ENCODE measurements at places on chromosomes 6 and 20. TPM values are rescaled to one million over a fixed set of nuclear protein-coding genes. Genes with fewer than 3 reads are reported as not detected.

DNA sequence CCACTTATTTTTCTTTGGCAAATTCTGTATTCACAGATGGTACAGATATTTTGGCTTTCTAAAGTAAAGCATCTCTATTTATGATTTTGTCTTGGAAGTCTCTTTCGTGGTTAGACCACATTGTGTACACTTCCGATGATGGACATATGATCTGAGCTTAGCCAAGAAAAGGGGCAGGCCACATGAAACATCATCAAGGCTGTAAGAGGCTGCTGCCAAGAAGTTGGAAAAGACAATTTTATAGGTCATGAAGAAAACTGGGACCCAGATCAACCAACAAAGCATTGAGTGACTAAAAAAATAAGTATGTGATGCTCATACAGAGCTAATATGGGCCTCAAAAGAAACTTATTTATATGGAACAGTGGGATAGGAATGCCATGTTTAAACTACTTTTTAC lies 266.4 kb downstream of the HAO1 start:
- no peak for DNase-seq

OLIG3 gene
- total RNA-seq: not detected

DNA sequence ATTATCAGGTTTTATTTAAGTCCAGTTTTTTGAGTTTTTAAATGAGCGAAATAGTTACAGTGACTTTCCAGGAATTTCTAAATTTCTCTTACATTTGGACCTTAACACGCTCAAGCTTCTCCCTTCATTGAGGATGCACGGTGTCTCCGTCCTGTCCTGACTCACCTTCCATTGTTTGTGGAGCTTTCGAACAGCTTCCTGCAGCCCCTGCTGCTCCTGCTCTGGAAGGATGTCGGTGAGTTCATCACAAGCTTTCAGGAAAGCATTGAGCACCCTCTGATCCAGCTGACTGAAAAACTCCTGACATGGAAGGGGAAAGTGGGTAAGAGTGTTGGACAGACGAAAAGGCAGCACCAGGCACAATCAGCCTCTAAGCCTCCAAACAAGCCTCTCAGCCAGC lies 183.7 kb downstream of the SYNE1 start:
- DNase-seq: no peak

ALDH8A1 gene
- 0.08 TPM for total RNA-seq

MMP24 gene
- total RNA-seq: 0.25 TPM

C2 gene
- total RNA-seq: 9.7 TPM

- DNase-seq: no peak
Measured at GRCh38 chr6:38134704-38135088, 315.2 kb downstream of the ZFAND3 start.

DNA sequence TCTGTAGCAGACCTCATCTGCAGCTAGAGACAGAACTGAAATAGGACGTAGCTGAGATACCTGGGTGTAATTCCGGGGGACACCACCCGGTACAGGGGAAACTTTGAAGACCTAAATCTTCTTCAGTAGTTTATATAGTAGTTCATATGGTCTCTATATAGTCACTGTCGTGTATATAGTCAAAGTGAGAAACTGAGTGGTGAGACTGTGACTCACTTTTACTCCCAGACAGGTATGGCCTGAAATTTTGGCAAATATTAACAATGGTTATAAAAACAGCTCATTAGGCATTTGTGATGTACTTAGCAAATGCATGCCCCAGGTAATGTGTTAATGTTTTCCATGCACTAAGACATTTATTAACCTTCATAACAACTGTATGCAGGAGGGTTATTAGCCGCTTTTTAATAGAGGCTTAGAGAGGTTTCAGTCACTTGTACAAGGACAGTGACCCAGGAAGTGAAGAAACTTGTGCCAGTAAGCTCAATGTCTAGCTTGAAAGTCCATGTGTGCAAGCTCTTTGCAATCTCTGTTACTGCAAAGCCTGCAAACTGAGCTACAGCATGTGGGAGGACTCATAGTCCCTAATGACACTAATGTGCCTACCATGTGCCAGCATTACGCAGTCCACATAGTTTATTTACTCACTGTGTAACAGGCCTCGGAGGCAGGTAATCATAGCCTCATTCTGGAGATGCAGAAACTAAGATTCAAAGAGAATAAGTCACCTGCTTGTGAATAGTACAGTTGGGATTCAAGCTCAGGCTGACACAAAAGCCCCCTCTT lies 165.4 kb upstream of the CHD6 start:
- no peak for DNase-seq
